Activated CD8-positive, alpha-beta memory T cell treated with anti-CD3 and anti-CD28 coated beads for 1 hour (primary cell): ENCODE measurements at places on chromosomes 1 and 21.

DNA sequence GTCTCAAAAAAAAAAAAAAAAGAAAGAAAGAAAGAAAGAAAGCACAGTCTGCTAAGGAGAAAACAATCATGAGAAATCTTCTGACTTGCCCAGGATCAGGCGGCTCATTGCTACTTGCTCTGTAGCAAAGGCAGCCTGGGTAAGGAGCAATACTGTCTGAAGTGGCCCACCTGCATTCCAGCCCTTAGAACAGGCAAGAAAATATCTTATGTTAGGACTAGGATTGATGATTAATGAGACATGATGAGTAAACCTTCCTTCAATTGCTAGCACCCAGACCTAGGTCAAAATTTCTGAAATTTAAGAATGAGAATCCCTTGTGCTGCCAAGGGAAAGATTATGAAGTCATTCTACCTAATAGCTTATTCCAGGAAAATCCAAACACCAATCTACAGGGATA, 140.8 kb downstream of the DSCAM start:
- DNase-seq, result no peak

GRCh38 chr1:39216771-39217170, 12.3 kb downstream of the MACF1 start:
- no peak for DNase-seq

GRCh38 chr1:54497338-54497737, 50.7 kb upstream of the ACOT11 start:
- DNase-seq, result no peak

DNA sequence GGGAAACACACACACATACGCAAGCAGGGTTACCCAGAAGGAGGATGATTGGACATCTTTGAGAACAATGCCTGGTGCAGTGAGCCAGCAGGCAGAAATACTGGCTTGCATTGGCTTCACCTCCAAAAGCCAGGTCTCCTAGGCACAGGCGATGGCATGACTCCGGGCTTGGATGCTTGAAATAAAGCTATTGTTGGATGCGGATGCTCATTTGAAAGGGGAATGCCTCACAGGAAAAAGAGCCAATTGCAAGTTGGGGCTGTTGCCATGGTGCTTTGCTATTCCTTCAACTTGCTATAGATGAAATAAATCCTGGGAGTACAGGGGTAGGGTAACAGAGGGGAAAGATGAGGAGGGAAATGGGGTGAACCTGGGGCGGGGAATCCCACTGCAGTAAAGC, 180.7 kb upstream of the SGIP1 start:
- DNase-seq, result no peak

- DNase-seq, result no peak
Measured at GRCh38 chr1:244022864-244023440, 28.1 kb upstream of the ZBTB18 start.

DNA sequence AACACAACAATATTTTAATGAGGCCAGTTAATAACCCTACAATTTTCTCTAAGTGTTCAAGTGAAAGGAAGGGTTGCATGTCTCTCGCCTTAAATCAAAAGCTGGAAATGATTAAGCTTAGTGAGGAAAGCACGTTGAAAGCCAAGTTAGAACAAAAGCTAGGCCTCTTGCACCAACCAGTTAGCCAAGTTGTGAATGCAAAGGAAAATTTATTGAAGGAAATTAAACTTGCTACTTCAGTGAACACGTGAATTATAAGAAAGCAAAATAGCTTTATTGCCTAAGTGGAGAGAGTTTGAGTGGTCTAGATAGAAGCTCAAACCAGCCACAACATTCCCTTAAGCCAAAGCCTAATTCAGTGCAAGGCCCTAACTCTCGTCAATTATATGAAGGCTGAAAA, 135.6 kb downstream of the DUSP10 start:
- DNase-seq, result no peak

DNA sequence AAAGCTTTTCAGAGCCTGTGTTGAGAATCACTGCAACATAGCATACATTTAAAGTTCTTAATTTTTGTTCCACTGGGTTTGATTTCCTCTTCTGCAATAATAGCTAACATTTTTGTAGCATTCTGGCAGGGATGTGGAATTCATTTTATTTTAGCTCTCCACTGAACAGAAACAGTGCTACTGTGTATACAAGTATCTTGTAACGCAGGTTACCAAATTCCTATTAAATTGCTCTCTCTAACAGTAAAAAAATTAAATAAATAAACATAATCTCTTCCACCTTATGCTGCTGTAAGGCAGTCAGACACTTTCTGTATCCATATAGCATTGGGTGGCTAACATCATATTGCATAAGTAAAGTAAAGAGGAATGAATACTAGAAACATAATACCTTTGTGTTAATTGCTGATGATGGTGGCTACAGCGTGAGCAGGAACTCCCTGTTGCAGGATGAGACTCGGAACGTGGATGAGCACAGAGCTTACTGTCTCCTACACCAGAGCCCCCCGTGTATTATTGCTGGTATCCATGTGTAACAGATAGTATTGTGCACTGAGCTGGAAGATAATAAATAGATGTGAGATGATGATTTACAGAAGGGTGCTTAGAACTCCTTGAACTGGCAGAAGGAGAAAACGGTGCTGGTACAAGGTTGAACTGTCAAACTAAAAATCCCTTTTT, 276.9 kb upstream of the SNX7 start:
- DNase-seq, result no peak

- no peak for DNase-seq
Measured at GRCh38 chr1:157704878-157705277, 4.3 kb upstream of the FCRL3 start.

DNA sequence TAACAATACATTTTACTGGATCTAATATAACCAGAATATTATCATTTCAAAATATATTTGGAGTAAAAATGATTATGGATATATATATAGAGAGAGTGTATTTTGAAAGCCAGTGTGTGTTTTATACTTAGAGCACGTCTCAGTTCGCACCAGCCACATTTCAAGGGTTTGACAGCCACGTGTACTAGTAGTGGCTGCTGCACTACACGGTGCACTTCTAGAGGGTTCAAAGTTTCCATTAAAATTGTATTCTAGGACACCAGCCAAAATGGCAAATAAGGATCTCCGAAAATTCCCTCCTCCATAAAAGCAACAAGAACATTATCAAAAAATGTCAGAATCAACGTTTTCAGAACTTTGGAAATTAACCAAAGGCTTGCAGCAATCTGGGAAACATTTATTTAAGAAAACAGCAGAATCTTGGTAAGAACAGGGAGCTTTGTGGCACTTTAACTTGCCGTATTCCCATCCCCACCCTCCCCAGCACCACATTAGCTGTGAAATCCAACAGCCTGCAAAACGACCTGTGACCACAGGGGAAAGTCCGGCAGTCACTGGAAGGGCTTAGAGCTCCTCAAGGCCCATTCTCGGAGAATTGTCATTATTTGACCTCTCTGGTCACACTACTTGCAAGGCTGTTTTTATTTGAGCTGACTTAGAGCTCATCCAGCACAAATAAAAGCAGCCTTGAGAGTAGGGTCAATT, 33.5 kb upstream of the MRPS6 start:
- DNase-seq, result no peak

- DNase-seq, result no peak
Measured at GRCh38 chr21:42981214-42981523, 6.8 kb downstream of the PKNOX1 start.

GRCh38 chr1:26021647-26022403, at the start of gene EXTL1:
EXTL1 (plus strand) TSS chr1:26021775; CDS start chr1:26022647, 872 bp downstream.
- DNase-seq, result no peak

DNA sequence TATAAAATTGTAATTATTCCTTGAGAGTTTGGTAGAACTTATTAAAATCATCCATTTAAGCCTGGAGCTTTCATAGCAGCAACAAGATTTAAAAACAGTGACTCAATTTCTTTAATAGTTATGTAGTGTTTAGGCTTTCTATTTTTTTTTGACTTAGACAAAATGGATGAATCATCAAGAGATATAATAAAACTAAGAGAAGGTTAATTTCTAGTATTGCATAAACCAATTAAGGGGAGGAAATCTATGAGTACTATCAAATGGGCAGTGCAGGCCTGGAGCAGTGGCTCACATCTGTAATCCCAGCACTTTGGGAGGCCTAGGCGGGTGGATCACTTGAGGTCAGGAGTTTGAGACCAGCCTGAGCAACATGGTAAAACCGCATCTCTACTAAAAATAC, 416.3 kb upstream of the USP24 start:
- DNase-seq, result no peak

GRCh38 chr1:177274687-177275211, 104.0 kb downstream of the BRINP2 start:
- no peak for DNase-seq

DNA sequence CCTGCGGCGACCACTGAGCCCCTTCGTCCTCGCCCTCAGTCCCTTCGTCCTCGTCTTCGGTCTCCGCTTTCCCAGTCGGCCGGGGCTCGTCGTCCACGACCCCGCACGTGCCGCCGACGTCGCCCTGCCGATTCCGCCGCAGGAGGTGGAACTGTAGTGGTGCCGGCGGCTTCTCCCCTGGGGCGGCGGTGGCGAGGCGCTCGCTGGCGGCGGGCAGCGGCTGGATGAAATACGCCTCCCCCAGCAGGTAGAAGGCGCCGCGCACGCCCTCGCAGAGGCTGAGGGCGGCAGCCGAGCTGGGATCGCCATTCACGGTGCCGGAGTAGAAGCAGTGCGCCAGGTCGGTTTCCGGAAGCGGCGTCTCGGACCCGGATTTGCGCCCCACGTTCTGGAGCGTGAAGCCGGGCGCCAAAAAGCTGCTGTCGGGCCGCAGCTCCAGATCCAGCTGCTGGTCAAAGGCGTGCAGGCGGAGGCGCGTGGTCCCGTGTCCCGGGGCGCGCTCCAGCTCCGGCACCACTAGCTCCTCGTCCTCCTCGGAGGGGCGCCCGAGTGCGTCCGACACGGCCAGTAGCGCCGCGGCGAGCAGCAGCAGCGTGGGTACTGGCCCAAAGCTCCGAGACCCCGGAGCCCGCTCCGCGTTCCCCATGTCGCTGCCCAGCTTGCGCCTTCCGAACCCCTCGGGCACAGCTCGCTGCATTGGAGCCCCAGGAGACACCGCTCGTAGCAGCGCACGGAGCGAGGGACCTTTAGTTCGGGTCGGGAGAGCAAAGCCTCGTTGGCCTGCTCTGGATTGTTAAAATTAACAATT, 747 bp downstream of the ADAMTS1 start:
- no peak for DNase-seq
